ENCODE measurements at places on chromosomes 12 and 14.

- no peak for DNase-seq
Observed at GRCh38 chr14:32300136-32300535, 29.0 kb upstream of the AKAP6 start.

DNA sequence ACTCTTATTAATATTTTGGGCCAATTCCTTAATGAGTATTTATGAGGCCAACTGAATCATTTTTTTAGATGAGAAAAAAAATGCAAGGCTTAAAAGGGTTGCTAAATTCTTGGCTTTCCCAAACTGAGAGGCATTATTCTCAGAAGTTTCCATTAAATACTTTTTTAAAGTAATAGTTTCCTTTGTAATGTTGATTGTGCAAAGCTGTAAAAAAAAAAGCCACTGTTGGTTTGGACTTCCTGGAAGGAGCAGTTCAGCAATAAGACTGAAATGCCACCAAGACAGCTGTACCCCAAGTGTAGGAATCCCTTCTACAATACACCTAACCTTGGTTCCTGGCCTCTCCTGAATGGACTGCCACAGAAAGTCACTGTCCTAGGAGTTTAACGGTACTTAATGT lies 231.3 kb downstream of the MON2 start:
- no peak for DNase-seq

- no peak for DNase-seq
Observed at GRCh38 chr12:83136411-83136810, 449.7 kb downstream of the TMTC2 start.

DNA sequence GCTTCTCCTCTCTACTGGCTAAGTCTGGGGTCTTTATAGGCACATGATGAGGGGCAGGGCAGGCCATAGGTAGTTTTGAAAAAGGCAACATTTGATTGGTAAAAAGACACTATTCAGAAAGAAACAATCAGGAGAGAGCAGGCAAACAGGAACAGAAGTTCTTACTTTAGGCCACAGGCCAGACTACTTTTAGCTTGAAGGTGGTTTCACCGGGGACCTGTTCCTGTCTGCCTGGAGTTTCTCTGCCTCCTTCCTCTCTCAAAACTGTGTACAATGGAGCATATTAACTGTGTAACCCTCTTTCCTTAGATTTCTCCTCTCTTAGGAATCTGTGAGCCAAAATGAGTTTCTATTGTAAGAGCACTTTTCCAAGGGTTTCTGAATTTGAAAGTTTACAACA lies 167.9 kb upstream of the AVPR1A start:
- DNase-seq, result no peak

- DNase-seq, result no peak
Observed at GRCh38 chr12:72974954-72975555, 702.9 kb downstream of the TRHDE start.

- no peak for DNase-seq
Observed at GRCh38 chr12:52305921-52306705, 14.8 kb upstream of the KRT81 start.

DNA sequence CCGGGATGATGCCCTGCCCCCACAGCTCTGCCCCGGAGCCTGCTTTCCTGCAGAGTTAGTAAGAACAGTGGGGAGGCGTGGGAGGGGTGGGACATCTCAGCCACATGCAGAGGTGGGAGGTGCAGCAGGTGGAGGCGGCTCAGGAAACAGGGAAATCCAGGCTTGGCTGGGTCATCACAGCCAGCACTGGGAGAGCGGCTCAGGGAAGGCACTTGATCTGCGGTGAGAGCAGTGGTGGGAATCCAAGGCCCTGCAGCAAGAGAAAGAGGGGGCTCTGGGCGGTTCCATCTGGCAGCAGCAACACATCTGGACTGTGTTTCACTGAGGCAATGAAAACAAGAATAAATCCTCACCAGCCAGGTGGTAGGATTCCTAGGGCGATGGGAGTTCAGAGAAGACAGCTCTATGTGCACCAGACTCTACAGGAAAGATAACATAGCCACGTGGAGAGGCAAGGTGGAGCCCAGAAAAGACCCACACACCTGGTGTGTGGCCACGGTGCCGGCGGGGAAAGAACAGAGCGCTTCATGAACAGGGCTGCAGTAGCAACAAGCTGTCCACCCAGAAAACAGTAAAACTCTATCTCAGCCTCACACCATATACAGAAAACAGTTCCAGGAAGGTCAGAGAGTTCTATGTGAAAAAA lies 57.6 kb downstream of the CCDC85C start:
- DNase-seq, result no peak

DNA sequence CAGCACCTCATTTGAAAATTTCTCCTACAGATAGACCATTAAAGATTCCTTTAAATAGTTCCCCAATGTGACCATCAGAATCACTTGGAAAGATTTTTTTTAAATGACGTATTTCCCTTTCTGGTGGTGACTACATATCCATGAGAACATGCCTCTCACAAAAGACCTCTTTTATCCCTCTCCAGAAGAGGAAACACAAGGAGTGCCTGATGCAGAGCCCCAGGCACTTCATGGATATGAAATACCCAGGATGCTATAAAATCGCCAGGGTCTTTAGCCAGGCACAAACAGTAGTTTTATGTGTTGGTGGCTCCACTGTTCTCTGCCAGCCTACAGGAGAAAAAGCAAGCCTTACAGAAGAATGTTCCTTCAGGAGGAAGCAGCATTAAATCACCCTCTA lies 97.1 kb downstream of the ETNK1 start:
- no peak for DNase-seq

DNA sequence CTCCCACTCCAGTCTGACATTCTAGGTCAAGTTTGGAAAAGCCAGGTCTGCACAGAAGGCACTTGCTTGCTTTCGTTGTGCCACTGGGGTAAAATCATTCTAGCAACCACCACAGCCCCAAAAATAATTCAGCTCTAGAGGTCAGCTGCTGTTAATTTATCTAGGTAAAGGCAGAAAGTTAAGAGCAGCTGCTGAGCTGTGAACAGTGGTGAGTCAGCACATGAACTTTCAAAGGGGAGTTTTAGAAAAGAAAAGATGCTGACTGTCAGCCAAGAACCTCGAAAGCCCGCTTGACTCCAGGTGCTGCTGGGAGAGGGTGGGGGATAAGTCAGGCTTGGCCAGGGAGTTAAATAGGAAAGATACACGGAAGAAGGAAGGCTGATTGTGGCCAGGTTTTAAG lies 12.7 kb downstream of the CCDC197 start:
- no peak for DNase-seq

GRCh38 chr12:54207539-54208294 lies 18.9 kb upstream of the SMUG1 start:
- DNase-seq, result no peak

GRCh38 chr14:77467801-77468200 lies 9.9 kb downstream of the AHSA1 start:
- no peak for DNase-seq

- DNase-seq, result peak; percentile 36
Observed at GRCh38 chr12:131547555-131547954, 163.3 kb upstream of the SFSWAP start.

DNA sequence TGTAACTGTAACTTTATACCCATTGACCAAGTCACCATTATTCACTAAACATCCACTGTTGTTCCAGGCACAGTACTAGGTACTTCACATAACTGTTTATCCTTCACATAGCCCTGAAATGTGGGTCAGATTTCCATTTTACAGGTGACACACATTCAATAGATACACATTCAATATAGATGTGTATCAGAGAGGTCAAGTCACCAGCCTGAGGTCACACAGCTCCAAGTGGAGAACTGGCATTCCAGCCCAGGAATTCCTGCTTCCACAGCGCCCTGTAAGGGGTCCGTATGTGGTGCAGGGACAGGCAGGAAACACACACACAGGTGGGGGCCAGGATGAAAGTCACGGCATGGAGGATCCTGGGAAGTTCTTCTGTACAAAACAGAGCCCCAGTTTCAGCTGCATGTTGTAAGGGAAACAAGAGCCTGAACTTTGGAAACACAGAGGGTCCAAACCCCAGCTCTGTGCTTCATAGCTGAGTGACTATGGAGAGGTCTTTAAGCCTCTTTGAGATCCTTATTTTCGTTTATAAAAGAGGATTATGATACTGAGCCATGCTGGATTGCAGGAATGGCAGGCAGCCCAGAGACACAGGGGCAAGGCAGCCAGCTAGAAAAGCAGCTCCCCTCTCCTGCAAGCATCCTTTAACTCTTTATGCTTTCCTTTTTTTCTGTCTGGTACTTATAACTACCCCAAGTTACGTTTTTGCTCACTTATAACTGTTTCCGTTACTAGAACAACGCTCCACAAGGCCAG lies 50.3 kb upstream of the DICER1 start:
- DNase-seq, result no peak

DNA sequence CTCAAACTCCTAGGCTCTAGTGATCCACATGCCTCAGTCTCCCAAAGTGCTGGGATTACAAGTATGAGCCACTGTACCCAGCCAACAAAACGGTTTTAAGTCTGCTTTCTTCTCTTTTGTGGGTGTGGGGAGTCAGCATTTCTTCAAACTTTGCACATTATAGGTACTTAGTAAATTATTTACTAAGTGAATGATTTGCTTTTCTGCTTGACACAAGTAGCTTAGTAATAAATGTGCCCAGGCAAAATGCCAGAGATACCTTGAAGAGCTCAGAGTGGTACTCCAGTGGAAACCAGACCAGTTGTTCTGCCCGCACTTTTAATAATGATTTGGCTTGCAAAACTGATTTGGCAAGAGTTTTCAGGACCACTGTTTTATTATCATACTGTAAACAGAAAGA lies 15.0 kb downstream of the DEPDC4 start:
- no peak for DNase-seq

- DNase-seq, result no peak
Observed at GRCh38 chr14:59305836-59306555, 117.5 kb downstream of the DAAM1 start.

DNA sequence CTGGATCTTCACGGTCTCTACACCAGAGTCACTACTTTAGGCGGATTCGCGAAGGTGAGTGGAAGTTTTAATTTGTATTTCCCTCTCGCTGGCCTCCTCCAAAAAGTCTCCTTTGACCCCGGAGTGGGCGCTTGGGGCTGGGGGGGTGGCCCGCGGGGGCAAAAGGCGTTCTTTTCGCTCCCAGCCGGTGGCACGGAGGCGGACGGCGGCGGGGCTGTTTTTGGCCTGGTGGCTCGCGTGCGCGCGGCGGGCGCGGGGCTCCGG lies 510 bp downstream of the ARID2 start:
- peak; percentile 25 for DNase-seq

DNA sequence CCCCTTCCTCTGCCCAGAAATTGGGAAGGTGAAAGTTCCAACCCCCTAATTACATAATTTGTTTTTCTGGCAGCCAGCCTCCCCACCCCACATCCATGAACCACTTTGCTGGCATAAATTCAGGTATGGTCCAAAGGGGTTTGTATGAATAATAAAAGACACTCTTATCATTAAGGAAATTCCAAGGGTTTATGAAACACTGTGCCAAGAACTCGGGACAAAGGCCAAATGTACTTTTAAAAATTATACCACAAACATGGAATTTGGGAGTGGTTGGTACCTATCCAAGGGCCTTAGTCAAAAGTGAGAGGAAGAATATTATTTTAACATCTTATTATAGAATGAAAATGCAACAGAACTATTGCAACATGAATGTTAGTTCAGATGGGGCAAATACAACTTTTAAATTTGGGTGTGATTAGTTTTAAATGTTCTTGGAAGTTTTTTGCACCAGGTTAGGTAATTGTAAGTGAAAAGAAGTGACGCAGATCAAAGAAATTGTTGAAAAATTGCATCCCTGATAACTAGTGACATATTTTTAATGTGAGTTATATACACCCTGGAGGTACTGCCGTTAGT lies 217.8 kb downstream of the TMEM117 start:
- no peak for DNase-seq

- no peak for DNase-seq
Observed at GRCh38 chr14:99754141-99755067, 38.8 kb upstream of the EML1 start.

GRCh38 chr12:7060353-7060954 lies at the start of gene C1S:
C1S (plus strand) TSS chr12:7060718; CDS start chr12:7061913, 1,195 bp downstream.
- DNase-seq, result no peak

DNA sequence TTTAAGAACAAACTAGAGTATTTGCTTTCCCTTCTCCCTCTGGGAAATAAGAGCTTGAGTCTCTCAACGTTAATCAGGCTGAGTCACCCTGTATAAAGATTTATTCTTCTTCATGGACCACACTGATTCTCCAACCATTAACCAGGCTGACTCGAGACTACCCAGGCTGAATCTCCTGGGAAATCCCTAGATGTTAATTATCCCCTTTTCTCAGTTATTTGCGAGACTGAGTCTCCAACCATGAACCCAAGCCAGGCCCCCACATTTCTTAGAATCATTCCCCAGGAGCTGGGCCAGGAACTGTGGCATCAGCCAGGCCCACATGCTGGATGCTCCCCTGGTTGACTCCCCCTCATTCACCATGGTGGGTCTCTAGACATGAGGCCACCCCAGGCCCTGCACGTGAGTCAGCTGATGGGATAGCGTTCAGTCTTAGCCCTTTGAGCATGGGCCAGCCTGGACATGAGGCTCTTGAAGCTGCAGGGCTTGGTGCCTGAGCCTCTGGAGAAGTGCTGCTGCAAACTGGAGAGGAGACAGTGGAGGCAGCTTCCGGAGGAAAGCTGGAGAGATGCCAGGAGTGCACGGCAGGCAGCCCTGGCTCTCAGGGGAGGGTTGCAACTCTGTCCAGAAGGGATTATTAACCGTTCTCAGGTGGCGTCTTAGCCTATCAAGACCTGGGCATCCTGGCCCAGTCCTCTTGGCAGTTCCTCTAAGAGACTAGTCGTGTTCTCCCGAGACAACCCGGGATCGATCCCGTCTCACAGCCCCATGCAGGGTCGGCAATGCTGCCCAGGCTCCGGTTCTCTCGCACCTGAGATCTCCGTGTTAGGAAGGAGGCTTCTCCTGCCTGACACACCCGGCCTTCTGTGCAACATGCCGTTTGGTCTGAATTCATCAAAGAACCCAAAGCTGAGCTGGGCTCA lies 296.6 kb downstream of the ADGRD1 start:
- DNase-seq, result no peak

DNA sequence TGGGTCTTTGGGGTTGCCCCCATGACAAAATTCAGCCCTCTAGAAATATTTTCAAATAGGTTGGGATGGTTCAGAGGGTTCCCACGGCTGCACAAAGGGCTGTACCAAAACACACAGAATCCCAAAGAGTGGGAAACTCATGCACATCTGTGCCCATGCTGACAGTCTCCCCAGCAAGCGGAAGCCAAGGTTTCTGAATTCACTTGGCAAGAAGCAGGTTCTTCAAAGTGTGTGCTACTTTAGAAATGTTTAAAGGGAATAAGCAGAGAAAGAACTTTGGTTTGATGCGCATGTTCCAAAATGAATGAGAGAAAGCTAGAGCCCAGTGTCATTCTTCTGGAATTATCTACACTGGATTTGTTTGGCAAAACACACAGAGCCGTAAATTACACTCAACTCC lies 46.7 kb downstream of the FOXN3 start:
- no peak for DNase-seq

Measured in anterior cingulate cortex (tissue), 58 donors.